ENCODE measurements at places on chromosomes 11 and 22. TPM values are rescaled to one million over a fixed set of nuclear protein-coding genes. Genes with fewer than 3 reads are reported as not detected.
A peak's percentile ranks its signal among the peaks of the same experiment; 100 is the strongest.

GRCh38 chr11:115539844-115540243, 35.6 kb upstream of the CADM1 start:
- DNase-seq, result no peak

- DNase-seq, result no peak
These were observed 73.8 kb upstream of the OPCML start for GRCh38 chr11:133606124-133606523.

DNA sequence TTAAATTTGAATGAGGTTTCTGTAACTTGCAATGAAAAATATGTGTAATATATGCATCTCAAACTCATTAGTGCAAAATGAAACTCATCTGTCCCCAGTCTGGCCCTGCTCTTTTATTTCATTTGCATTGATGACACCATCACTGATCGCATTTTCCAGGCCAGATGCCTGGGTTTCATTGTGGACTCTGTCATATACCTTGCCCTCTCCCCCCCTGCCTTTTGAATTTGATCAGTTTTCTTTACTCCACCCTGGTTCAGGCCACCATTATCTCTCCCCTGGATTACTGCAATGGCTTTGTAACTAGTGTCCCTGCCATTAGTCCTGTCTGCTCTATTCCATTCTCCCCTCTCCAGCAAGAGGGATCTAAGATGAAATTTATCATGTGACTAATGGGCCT, 360.6 kb upstream of the C11orf87 start:
- no peak for DNase-seq

- no peak for DNase-seq
These were observed 144.0 kb downstream of the SPON1 start for GRCh38 chr11:14106303-14107049.

GRCh38 chr11:77127920-77128691, at the start of gene MYO7A:
TSS of gene MYO7A (plus strand) at chr11:77128246. CDS start at chr11:77130635, 2,389 bp downstream.
- peak; percentile 9 for DNase-seq

- no peak for DNase-seq
These were observed at the start of gene SYT13 for GRCh38 chr11:45285930-45286632. TSS of gene SYT13 (minus strand) at chr11:45286341. CDS start at chr11:45286207, 134 bp downstream.

GRCh38 chr11:46617972-46618314, 590 bp downstream of the ATG13 start:
- no peak for DNase-seq

MPPED2 gene
- not detected for total RNA-seq

ANO1 gene
- not detected for total RNA-seq

DNA sequence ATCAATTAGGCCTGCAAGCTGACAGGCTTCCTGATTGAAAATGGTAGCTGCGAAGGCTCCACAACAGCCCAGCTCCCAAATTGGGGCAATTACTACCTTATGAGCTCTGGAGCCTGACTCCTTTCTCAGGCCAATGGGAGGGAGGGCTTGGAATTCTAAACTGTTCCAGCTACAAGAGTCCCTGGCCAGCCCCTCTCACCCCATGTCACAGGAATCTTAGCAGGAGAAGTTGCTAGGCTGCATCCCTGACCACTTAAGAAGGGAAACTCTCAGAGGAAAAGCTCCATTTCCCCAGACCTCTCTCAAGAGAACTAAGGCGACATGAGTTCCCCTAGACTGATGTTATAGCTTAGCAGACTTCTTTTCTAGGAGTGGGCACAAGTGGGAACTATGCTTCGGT, 4.9 kb downstream of the LRP4 start:
- no peak for DNase-seq

APLP2 gene
- total RNA-seq, result 284 TPM

SELENOO gene
- 34.0 TPM for total RNA-seq

DNA sequence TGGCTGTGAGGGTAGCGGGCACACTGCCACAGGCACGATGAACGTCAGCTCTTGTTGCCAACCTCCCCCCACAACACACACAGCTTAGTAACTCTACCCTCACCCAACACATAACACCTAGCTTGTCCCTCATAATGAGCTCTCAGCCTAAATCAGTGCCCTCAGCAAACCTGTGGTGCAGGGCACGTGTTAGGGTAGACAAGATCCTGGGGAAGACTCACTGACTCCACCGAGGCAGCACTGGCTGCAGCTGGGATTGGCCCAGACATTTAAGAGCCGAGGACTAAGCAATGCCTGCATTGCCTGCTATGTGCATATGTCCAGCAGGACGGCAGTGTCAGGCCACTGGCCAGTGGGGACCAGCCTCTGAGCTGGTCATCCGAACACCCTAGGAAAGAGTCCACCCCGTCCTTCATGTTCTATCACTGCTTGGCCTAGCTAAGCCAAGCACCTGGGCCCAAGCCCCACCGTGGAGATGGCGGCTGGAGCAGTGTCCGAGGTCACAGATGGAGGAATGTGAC, 32.9 kb upstream of the TRIM29 start:
- DNase-seq, result no peak

GRCh38 chr22:29431986-29432385, 6.4 kb upstream of the RFPL1 start:
- DNase-seq, result no peak

GRCh38 chr11:31424652-31425051, 55.0 kb downstream of the DNAJC24 start:
- no peak for DNase-seq

- DNase-seq, result no peak
These were observed 64.4 kb upstream of the RRM1 start for GRCh38 chr11:4030197-4030596.

SAA1 gene
- total RNA-seq, result not detected

DNA sequence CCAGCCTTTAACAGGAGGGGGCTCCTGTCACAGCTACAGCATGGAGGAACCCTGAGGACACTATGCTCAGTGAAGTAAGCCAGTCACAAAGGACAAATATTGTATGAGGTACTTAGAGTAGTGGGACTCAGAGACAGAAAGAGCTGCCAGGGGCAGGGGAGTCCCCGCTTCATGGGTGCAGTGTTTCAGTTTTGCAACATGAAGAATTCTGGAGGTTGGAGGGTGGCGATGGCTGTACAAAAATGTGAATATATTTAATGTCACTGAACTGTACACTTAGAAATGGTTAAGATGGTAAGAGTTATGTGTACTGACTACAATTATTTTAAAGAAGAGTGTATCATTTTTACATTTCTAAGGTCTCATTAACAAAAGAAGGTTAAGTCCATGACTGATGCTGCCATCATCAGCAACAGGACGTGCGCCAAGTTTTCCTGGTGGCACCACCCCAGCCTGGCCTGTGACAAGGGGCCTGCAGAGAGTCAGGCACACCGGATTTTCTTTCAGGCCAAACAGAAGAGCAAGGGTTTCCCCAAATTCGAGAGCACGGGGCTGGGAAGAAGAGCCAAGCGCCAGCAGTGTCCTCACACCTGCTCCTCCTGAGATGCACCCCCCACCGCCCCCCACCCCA, 22.1 kb downstream of the YPEL1 start:
- DNase-seq, result no peak

DNA sequence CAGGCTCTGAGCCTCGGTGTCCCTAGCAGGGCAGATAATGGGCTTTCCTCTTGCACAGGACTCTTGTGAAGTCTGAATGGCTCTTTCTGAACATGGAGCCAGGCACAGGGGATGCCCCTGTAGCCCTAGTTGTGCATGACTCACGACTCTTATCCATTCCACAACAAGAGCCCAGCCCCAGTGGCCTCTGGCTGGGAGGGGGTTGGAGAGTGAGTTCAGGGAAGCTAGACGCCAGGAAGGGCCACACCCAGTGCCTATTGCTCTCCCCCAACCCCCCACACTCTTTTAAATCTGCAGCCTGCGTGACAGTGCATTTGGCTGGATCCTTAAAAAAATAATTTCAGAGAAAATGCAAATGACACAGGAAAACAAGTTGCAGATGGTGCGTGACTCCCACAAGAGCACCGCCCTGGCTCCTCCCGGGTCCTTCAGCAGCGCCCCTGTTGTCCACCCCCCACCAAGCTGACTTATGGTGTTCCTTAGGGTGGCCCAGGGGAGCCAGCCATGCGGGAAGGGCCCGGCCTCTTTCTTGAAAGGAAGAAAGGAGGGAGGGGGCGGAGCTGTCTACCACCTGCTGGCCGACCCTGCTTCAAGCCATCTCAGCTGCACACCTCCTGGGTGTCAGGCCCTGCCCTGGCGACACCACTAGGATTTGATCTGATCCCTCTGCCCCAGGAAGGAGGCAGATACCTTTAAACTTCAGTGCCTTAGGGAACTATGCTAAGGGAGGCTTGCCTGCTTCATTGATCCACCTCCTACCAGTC, 74.7 kb downstream of the MN1 start:
- no peak for DNase-seq

GPHA2 gene
- not detected for total RNA-seq

DNA sequence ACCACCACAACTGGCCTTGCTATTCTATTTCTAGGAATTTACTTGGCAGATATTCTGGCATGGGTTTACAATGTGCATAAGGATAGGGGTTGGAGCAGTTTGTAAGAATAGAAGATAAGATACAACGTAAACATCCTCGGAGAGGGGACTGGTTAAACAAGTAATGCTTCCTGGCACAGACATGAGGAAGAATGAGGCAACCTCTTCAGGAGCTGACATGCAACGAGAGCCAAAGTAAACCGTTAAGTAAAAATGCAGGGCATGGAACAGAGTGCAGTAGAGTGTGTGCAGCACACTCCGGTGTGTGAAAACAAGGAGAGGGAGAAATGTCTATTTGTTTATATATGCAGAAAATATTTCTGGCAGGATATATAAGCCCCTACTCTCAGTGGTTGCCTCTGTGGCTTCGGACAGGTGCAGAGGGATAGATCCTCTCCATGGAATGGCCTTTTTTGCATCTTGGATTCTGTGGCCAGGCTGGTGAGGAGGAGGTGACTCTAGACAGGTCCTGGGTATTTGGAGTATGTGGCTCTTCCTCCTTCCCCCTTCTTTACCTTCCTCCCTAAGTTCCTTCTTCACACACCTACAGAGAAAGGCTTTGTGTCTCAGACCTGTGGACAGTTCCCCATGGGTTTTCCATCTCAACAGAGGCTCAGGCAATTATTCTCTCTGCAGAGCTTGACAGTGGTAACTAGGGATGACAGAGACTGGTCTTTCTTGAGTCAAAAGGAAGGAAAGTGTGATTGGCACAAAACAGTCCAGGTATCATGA, 2.5 kb downstream of the RAB36 start:
- DNase-seq, result no peak

DNA sequence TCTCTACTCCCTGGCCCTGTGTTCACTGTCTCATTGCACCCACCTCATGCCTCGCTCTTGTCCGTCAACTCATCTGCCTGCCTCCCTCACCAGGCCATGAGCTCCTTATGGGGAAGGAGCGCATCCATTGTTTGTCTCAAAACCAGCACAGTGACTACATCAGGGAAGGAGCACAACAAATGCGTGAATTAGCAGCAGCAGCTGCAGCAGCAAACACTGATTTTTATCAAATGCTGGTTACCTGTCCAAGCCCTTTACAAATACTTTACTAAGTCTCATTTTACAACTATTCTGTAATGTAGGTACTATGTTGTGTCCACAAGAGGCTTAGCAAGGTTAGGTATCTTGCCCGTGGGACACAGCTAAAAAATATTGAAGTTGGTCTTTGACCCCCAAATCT, 85.9 kb upstream of the PLET1 start:
- no peak for DNase-seq

SHANK2 gene
- total RNA-seq, result not detected

CHRDL2 gene
- not detected for total RNA-seq

- no peak for DNase-seq
These were observed 173.5 kb downstream of the TTC28 start for GRCh38 chr22:28506150-28506535.

GRCh38 chr11:303363-303762, 4.0 kb upstream of the IFITM5 start:
- DNase-seq, result peak; percentile 62

GRCh38 chr11:35944503-35945136, 758 bp downstream of the LDLRAD3 start:
- DNase-seq, result no peak

DNA sequence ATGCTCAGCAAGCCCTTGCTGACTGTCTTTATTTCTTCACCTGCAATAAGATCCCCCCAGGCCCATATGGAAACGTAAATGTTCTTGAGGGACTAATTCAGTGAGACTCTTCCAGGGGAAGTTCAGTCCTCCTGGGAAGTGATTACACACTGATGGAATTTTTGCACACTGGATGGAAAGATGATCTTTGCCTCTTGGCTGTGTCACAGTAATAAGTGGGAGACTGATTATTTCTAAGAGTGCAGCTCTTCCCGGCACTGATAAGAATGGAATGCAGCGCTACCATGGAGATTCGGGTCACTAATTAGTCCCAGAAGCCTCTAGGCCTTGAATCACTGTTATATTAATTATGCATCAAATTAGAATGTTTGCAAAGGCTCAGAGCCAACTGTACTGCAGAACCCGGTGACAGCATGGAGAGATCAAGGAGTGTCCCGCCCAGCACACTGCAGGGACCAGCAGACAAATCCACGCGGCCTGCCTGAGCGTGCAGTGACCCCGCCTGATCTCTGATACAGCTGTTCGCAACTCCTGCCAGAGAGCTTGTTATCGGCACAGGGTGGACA, 178.3 kb downstream of the SNX19 start:
- DNase-seq, result no peak

GRCh38 chr11:64600281-64600992, 9.4 kb downstream of the SLC22A12 start:
- DNase-seq, result no peak

DNA sequence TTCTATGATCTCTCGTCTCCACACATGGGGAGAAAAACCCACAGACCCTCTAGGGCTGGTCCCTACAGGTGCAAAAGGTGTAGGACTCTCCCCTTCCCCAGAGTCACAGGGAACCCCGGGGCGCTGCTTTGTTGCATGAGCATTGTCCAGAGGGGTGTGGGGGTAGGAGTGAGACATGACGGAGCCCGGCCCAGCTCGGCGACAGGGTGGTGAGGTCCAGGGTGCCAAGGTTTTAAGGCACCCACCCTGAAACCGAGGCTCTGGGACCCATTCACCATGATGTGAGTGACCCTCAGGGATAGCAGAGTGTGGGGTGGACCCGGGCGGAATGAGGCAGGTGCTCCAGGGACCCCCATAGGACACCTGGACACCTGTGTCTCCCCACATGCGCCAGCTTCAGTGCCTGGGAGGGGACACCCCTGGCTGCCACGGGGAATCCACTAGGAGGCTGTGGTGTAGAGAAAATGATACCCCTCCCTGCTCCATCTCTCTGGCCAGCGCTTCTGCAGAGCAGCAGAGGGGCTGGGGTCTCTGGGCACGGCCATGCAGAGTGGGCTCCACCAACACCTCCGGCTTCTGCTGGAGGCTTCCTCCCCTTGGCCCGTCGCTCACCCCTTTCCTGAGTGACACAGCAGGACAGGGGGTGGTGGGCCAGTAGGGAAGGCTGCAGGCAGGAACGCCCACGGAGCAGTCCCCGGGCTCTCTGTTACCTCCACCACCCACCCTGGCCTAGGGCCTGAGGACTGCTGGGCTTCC, 15.2 kb downstream of the KRTAP5-5 start:
- no peak for DNase-seq

Data from OCI-LY7 (cell line).